ENCODE measurements at places on chromosomes 3 and 15. TPM values are rescaled to one million over a fixed set of nuclear protein-coding genes. Genes with fewer than 3 reads are reported as not detected.
A peak's percentile ranks its signal among the peaks of the same experiment; 100 is the strongest.

The FURIN gene
- 86.5 TPM for total RNA-seq

The KIF15 gene
- total RNA-seq = 1.3 TPM

The ILDR1 gene
- 8.3 TPM for total RNA-seq

The SH2D7 gene
- total RNA-seq = not detected

The DAZL gene
- total RNA-seq = not detected

The WDR93 gene
- total RNA-seq = 1.2 TPM

The NR2E3 gene
- total RNA-seq = not detected

The POMGNT2 gene
- 9.9 TPM for total RNA-seq

The GPR62 gene
- not detected for total RNA-seq

- H3K27ac ChIP-seq = no peak overlapping the region
- H3K4me3 ChIP-seq = no peak overlapping the region
- H3K4me1 ChIP-seq = no peaks in the 10 kb centered on the region
- H3K27me3 ChIP-seq = no peaks in the 10 kb centered on the region
- no peaks in the 10 kb centered on the region for H3K36me3 ChIP-seq
Measured at GRCh38 chr3:72800869-72801268, 47.4 kb downstream of the SHQ1 start.

DNA sequence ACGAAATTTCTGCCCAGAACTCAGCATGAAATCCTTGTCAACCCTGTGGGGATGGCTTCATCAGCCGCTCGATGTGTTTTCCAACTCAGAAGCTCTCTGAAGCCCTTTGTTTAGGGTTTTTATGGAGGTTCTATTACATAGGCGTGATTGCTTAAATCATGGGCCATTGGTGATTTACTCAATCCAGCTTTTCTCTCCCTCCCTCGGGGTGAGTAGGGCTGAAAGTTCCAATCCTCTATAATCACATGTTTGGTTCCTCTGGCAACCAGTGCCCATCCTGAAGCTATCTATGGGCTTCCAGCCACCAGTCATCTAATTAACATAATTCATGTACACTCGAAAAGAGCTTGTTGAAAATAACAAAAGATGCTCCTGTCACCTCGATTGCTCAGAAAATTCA, 51.6 kb downstream of the GATM start:
- H3K36me3 ChIP-seq = no peaks in the 10 kb centered on the region
- no peaks in the 10 kb centered on the region for H3K4me1 ChIP-seq
- DNase-seq = no peak
- H3K27ac ChIP-seq = no peak overlapping the region
- H3K27me3 ChIP-seq = peaks cover 5% of the 10 kb centered on the region

DNA sequence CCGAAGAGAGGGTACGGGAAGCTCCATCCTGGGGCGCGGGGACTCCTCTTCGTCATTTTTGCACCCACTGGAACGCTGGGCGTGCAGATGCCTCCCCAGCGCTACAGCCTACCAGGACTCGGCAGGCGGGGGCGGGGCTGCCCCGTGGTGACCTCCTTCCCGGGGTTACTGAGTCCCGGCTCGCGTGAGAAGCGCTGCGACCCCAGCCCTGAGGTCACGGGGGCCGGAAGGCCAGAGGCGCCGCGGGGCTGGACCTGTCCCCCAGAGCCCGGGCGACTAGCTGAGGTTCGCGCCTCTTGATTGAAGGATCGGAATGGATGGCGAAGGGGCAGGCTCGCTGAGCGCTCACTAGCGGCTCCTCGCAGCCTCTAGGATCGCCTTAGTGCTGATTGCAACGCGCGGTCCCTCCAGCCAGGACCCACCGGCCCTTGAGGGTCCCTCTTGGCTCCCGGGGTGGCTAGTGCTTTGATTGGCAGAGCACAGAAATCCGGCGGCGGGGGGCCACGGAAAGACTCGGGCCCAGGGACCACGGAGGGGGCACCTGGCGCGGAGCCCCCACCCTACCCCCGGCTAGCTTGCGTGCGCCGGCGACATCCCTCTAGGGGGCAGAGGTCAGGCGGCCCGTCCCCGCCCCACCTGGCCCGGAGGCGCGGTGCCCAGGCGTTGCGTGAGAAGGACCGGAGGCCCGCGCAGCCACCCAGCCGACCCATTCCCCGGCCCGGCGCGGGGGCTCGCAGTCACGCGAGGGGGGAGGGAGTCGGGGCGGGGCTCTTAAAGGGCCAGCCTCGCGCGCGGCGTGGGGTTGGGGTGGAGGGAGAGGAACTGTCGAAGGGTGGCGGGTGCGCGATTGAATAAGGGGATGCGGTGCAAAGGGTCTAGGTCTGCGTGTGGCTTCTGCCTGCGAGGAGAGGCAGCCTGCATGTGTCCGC, 781 bp upstream of the CYP1A1 start:
- H3K4me3 ChIP-seq = peak overlapping the region; percentile 75
- H3K4me1 ChIP-seq = peaks cover 17% of the 10 kb centered on the region

DNA sequence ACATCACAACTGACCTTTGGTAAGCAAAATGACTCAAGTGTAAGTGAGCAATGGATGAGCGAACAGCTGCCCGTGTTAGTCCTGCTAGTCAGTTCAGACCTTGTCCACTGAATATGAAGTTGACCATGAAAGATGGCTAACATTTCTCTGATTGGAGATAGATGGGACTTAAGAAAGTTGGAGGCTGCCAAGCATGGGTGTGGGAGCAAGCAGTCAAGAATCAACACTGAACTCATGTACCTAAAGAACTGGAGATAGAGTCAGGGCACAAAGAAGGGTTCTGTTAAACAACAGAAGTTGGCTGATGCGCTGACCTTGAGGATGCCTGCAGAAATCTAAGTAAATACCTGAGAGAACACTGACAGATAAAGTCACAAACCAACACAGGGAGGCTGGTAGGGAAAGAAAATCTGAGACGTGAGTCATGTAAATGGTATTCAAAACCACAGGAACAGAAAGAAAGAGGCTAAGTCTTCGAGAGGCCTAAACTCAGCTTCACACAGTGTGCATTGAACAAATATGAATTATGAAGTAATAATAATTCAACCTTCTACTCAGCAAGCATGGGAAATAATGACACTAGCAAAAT, 30.7 kb upstream of the ANPEP start:
- H3K27ac ChIP-seq = no peak overlapping the region
- no peaks in the 10 kb centered on the region for H3K27me3 ChIP-seq
- no peaks in the 10 kb centered on the region for H3K4me1 ChIP-seq
- H3K36me3 ChIP-seq = peaks cover 11% of the 10 kb centered on the region
- no peak for DNase-seq

- H3K36me3 ChIP-seq = no peaks in the 10 kb centered on the region
- H3K4me1 ChIP-seq = peaks cover 18% of the 10 kb centered on the region
- no peak overlapping the region for H3K4me3 ChIP-seq
Measured at GRCh38 chr3:156626104-156626503, 48.3 kb upstream of the TIPARP start.

GRCh38 chr3:107737914-107738313, 215.2 kb downstream of the BBX start:
- no peak overlapping the region for H3K27ac ChIP-seq
- H3K4me3 ChIP-seq = no peak overlapping the region
- H3K36me3 ChIP-seq = peaks cover under 1% of the 10 kb centered on the region
- no peaks in the 10 kb centered on the region for H3K4me1 ChIP-seq
- DNase-seq = no peak

DNA sequence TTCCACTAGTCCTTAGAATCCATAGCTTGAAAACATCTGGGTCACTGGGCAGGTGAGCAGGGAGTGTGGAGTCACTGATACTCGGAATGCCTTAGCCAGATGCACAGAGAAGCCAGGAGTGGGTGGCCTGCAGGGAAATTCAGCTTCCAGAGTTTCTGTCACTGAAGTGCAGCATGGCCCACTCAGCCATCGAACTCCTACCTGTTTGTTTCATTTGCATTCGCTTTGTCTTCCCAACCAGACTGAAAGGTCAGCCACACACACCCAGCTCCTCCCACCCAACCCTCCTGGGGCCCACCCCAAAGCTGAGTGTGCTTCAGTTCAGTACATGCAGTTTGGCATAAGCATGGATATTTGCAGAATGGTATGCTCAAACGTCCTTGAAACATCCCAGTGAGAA, 124.5 kb upstream of the ATP10A start:
- no peak for DNase-seq
- no peak overlapping the region for H3K4me3 ChIP-seq
- H3K27ac ChIP-seq = no peak overlapping the region
- H3K4me1 ChIP-seq = no peaks in the 10 kb centered on the region
- no peaks in the 10 kb centered on the region for H3K27me3 ChIP-seq

DNA sequence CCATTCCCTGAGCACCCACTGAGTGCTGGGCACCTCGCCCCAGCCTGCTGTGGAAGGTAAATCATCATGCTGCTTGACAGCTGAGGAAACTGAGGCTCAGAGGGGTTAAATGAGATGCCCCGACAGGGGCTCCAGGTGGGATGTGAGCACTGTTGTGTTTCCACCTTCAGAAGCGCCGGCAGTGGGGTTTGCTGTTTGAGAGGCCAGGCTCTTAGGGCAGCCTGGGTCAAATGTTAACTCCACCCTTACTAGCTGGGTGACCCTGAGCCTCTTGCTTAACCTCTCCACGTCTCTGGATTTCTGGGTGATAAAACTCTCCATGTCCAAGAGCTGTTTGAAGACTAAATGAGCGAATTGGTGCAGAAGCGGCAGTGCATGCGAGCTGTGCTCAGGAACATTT, 43.1 kb downstream of the FAM3D start:
- no peak overlapping the region for H3K4me3 ChIP-seq
- no peaks in the 10 kb centered on the region for H3K27me3 ChIP-seq
- DNase-seq = no peak
- no peaks in the 10 kb centered on the region for H3K36me3 ChIP-seq

GRCh38 chr3:125179143-125179883, 33.2 kb downstream of the SLC12A8 start:
- no peaks in the 10 kb centered on the region for H3K4me1 ChIP-seq
- H3K27ac ChIP-seq = no peak overlapping the region
- no peaks in the 10 kb centered on the region for H3K27me3 ChIP-seq
- H3K4me3 ChIP-seq = no peak overlapping the region

DNA sequence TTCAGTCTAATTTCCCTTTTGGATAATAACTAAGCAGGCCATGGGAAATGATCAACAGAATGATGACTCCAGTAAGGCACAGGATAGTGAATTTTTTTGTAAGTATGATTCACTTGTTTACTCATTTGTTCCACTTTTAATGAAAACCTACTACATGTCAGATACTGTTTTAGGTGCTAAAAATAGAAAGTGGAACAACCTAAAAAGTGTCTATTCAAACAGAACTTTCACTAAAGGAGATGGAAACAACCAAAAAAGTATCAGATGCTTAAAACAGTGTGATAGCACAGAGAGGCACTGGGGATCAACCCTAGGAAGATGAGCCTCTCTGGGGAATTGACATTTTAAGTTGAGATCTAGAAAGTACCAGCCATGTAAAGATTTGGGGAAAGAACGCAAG, 11.1 kb downstream of the RYK start:
- no peak overlapping the region for H3K4me3 ChIP-seq
- H3K27me3 ChIP-seq = no peaks in the 10 kb centered on the region
- DNase-seq = no peak

- H3K27ac ChIP-seq = no peak overlapping the region
- H3K4me1 ChIP-seq = no peaks in the 10 kb centered on the region
- DNase-seq = no peak
- no peaks in the 10 kb centered on the region for H3K27me3 ChIP-seq
- H3K36me3 ChIP-seq = peaks cover 36% of the 10 kb centered on the region
Measured at GRCh38 chr15:25051399-25052154, 96.8 kb downstream of the SNRPN start.
